Activated CD4-positive, alpha-beta T cell treated with anti-CD3 and anti-CD28 coated beads for 1 hour (primary cell): ENCODE measurements at places on chromosomes 4 and X.
A peak's percentile ranks its signal among the peaks of the same experiment; 100 is the strongest.

DNA sequence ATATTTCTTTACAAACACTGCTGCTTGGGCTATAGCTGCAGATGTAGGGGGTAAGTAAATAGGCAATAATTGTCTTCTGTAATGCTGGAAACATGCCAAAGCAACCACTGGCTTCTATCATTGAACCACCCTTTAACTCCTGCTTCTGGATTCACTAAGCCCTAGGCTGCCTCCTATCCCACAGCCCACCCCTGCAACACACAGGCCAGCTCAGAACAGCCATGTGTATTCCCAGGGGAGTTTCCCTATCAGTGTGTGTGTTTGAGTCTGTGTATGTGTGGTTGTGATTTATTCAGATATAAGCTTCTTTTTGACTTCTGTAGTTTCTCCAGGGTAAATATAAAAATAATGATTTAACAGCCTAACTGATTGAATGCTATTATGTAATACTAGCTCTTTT is 291.3 kb downstream of the PCDH10 start:
- DNase-seq, result no peak

GRCh38 chr4:31104043-31104442 is 383.9 kb downstream of the PCDH7 start:
- DNase-seq, result no peak

- DNase-seq, result no peak
Observed at GRCh38 chr4:147220833-147221232, 260.1 kb upstream of the EDNRA start.

DNA sequence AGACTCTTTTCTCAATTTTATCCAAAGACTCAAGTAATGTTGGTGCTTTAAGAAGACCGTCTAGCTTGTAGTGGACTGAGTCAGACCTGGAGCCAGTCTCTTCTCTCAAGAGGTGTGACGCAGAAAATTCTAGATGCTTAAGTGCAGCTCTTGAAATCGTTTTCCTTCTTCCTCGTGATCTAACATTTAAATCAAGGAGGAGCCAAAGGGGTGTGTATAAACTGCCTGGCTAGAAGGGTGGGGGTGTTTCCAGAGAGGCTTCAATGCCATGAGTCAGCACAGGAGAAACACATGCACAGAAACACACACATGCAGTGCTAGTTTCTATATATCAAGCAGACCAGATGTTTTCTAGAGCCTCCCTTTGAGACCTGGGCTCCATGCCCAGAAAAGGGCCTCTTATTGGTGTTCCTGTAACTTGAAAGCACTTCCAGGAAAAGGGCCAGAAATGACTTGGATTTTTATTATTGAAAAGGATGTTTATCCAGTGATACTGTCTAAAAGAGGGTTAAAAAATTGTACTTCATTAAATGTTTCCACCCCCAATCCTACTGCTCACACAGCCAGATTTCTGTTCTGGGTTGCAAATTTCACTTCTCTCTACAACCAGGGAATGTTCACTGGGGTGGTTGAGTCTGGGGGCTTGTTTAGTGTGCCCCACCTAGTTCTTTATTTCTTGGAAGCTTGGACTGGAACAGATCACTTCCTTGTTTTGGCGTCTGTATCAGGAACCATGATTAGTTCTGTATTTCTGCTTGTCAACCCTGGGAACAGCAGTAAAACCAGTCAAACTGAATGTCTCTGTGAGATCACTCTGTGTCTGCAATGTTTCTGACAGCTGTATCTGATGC is at the start of gene CLIC2:
Gene CLIC2, minus strand, starts transcription at position 129 of the 851 bp plus-strand sequence. CDS start 187 bp downstream, outside the sequence.
- no peak for DNase-seq

- no peak for DNase-seq
Observed at GRCh38 chr4:3834186-3834662, 68.0 kb downstream of the ADRA2C start.

GRCh38 chr4:55405073-55405472 is 9.3 kb downstream of the TMEM165 start:
- DNase-seq, result no peak

DNA sequence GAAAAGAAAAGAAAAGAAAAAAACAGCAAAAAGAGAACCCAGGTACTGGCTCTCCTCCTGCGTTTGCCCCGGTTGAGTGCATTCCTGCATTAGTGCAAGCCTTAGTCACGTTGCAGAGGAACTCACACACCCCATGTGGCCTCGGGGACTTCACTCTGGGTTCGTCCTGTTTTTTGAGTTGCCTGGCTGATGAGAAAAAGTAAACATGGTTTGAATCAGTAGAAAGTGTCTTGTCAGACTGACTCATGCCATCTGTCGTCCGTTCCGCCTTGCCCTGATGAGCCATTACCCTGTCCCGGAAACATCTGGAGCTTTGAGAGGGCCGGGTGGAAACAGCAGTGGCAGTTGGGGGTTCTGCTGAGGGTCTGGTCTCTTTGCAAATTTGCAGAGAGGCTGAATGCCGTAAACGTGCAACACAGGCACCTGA is 16.3 kb downstream of the CD99 start:
- DNase-seq, result peak; percentile 33

- no peak for DNase-seq
Observed at GRCh38 chr4:150379454-150379853, 202.5 kb upstream of the MAB21L2 start.

- no peak for DNase-seq
Observed at GRCh38 chr4:97073194-97073593, 1070.1 kb downstream of the STPG2 start.

GRCh38 chr4:169869490-169869889 is 111.7 kb upstream of the HPF1 start:
- DNase-seq, result no peak

GRCh38 chr4:153183146-153183545 is 21.1 kb upstream of the TRIM2 start:
- DNase-seq, result no peak

DNA sequence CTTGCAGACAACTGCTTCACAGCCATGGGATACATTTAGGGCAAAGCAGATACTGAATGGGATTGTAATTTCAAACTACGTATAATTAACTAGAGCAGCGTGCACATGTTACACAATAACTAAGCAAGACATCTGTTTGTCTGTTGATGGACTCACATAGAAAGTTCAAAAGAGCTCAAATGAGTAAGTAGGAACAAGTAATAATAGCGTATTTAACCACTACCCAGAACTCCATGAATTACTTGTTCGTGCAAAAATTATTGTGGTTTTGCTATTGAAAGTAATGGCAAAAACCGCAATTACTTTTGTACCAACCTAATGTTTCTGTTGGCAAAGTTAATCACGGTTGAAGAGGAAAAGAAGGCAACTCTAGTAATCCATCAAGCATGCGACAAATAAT is 825.4 kb downstream of the PCDH18 start:
- no peak for DNase-seq

- no peak for DNase-seq
Observed at GRCh38 chr4:8735236-8736089, 136.2 kb downstream of the HMX1 start.
